ENCODE measurements at places on chromosomes 3 and 15. TPM values are rescaled to one million over a fixed set of nuclear protein-coding genes. Genes with fewer than 3 reads are reported as not detected.

Gene HDGFL3
- 52.1 TPM for total RNA-seq

Gene UBAP1L
- 0.48 TPM for total RNA-seq

Gene FGF7
- not detected for total RNA-seq

Gene CASR
- not detected for total RNA-seq

Gene CLEC3B
- total RNA-seq = not detected

Gene FANCD2OS
- total RNA-seq = not detected

Gene GPR160
- total RNA-seq = 2.2 TPM

Gene EFCC1
- total RNA-seq = not detected

Gene PRICKLE2
- 2.6 TPM for total RNA-seq

Gene CDCP1
- 11.5 TPM for total RNA-seq

Gene PLSCR5
- not detected for total RNA-seq

Gene CD96
- not detected for total RNA-seq

Gene SPINT1
- 1.1 TPM for total RNA-seq

Gene ACKR2
- not detected for total RNA-seq

Gene BFSP2
- total RNA-seq = not detected

Gene SCN11A
- total RNA-seq = not detected

Gene ARPP21
- total RNA-seq = not detected

Gene DAPK2
- total RNA-seq = 3.8 TPM

All from A549 treated with RU486 at 1 μM for 4 hours (cell line).